ENCODE measurements at places on chromosomes 3 and 15.

DNA sequence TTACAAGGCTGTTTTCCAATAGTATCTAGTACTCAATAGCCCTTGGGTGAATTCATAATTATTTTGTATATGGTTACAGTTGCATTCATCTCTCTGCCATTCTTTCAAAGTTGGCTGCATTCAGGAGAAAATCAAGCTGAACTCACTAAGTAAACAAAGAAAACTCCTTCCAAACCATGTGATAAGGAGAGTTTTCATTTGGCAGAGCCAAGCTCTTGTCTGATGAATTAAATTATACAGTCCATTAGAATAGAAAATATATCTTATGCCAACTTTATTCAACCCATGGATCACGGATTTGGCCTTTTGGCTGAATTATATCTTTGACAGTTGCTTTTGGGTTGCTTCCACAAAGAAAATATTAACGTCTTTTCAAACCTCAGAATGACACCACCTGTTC, 272.3 kb upstream of the ROBO1 start:
- no peak for DNase-seq

DNA sequence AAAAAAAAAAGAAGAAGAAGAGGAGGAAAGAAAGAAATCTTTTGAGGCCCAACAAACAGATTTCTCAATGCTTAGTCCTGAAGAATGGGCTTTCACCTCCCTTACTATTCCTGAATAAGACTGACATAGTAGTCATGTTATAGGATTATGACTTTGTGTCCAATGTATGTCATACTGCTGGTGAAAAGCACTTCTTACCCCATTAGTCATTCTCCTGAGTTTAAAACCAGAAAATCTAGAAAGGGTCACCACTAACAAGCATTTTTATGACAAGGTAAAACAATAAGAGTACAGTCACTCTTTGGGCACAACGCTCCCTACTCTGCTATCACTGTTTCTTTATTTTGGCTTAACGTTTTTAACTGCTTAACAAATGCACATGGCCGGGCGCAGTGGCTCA, 88.2 kb downstream of the IGSF11 start:
- no peak for DNase-seq

GRCh38 chr15:59237924-59238331, 31.3 kb downstream of the LDHAL6B start:
- DNase-seq: no peak

GRCh38 chr15:47553947-47554346, 163.4 kb upstream of the SEMA6D start:
- DNase-seq: no peak

- DNase-seq: peak; percentile 1
Measured at GRCh38 chr3:67947808-67948508, 293.5 kb upstream of the SUCLG2 start.

DNA sequence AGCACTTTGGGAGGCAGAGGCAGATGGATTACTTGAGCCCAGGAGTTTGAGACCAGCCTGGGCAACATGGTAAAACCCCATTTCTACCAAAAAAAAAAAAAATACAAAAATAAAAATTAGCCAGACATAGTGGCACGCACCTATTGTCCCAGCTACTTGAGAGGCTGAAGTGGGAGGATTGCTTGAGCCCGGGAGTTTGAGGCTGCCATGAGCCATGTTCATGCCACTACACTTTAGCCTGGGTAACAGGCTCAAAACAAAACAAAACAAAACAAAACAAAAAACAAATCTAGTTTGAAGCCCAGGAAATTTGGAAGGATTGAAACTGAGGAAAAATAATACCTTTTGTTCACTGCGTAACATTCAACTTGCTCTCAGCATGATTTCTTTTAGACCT, 16.6 kb downstream of the TMOD3 start:
- DNase-seq: no peak

DNA sequence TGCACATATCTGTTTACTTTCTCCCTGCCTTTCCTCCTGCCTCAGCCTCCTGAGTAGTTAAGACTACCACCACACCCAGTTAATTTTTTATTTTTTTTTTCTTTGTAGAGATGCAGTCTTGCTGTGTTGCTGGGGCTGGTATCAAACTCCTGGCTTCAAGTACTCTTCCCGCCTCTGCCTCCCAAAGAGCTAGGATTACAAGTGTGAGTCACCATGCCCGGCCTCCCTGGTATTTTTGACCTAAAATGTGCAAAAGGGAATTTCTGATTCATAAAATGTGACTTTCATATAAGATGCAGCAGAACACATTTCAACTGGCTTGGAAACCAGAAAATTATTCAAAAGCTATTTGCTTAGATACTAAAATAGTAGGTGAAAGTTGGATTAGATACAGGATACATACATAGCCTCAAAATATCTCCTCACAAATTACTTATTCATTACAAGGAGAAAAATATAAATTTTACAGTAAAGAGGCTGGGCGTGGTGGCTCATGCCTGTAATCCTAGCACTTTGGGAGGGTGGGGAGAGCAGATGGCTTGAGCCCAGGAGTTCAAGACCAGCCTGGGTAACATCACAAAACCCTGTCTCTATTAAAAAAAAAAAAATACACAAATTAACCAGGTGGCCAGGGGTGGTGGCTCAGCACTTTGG, 32.0 kb downstream of the MAP4 start:
- no peak for DNase-seq

- DNase-seq: no peak
Measured at GRCh38 chr15:72068856-72069255, 49.1 kb downstream of the MYO9A start.

- no peak for DNase-seq
Measured at GRCh38 chr15:76330080-76330680, 6.4 kb upstream of the ISL2 start.

DNA sequence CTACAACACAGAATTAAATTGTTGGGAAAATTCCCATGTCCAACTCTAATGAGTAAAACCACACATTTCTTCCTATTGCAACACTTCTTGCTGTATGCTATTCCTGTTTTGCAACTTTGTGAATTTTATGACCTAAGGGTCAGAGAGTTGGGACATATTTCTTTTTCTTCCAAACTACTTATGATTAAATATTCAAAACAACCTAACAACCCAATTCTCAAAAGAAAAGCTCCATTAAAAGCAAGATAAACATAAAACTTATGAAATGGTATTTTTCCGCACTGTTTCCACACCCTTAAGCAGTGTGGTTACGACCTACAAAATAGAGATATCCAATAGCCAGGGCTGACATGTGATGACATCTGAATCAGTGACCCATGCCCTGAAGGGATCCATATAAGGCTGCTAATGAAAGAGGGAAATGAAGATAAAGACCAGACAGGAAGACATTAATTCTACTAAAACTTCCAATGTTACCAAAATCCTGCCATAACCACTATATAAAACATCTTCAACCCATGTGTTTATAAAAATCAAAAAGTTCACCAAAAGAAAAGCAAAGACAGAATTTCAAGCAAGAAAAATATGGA, 45.6 kb downstream of the DMXL2 start:
- DNase-seq: no peak

- no peak for DNase-seq
Measured at GRCh38 chr15:57152666-57153539, 223.4 kb upstream of the CGNL1 start.

DNA sequence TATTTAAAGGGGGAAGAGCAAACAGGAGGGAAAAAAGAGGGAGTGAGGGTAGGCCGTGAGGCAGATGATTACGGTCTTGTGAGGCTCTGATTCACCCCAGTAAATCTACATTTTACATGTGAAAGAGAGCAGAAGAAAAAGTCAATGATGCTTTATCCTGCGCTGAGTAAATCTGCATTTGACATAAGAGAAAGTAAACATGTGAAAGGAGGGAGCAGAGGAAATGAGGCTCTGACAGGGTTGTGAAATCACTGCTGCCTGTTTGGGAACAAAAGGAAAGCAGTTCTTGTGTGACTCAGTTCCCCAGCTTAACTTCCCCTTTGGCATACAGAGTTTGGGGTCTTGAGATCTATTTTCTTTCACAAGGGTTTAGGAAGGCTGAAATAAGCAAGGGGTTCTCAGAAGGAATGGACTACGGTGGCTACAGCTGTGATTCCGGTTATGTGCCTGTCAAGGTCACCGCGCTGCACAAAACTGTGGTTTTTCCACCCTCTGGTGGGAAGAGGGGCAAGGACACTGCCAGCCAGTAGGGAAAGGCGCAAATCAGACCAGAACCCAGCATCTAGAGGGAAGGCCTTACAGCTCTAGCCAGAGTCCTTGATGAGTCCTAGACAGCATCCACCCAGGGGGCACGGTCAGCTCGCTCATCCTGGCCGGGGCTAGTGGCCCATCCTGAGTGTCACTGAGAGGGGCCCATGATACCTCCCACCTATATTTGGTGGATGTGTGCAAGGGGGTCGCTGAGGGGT, 18.9 kb upstream of the HCN4 start:
- DNase-seq: no peak

GRCh38 chr3:169998668-169999131, 32.1 kb downstream of the SEC62 start:
- no peak for DNase-seq

DNA sequence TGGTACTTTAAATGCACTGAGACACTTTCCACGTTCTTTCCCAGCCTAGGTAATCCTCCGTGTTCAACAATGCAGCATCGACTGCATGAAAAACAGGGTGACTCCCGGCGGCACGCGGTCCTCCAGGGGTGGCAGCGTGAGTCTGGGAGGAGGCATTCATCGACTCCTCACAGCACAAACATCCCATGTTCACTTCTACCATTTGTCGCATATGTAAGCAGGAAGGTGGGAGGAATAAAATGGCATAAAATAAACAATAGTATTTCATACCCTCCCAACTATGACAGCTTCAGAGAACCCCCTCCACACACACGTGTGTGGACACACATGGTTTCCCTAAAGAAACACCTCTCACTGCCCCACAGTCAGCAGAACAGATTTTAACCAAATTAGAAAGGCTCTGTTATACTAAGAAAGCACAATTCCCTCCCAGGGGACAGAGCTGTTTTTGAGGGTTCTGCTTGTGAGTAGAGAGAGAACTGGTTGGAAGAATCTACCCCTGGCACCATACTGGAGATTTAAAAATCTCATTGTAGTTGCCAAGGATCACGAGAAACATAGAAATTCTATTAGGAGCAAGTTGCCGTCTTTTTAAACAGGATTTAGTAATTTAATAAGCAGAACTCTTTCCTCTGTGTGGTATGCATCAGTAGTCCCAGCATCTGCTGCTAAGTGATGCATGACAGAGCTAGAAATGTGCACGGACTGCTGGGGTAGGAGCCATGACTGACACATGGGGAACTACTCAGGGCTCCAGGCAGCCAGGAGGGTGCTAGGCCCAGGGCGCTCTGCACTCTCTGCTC, 6.0 kb downstream of the FAM43A start:
- DNase-seq: no peak

DNA sequence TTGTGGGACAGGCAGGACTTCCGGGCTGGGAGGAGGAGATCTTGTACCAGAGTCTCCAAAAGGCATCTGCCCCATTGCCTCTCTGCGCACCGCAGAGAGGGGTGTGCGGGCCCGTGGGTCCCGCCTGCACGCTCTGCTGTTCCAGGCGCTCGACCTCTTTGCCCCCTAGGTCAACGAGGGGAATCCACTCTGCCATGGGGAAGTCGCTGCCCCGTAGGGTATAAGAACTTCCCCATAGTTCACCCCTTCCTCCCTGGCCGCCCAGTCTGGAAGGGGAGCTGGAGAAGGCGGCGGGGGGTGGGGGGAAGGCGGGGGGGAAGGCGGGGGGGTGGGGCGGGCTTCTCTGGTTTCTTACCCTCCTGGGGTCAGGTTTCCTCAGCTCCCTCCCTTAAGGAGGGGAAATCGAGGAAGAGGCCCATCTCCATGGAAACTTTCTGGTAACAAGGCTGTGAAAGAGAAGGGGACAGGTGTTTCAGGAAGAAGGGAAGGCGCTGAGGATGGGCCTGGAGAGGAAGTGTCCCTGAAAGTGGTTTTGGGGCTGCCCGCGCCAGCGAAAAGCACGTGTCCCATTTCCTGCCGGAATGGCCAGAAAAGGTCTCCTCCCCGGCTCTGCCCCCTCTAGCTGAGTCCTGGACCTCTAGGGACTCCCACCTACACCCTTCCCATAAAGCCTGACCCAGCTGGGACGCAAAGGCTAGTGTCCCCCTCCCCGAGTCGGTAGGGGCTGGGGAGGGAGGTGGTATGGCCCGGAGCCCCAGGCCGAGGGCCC, 27.5 kb downstream of the NR1I2 start:
- DNase-seq: no peak

DNA sequence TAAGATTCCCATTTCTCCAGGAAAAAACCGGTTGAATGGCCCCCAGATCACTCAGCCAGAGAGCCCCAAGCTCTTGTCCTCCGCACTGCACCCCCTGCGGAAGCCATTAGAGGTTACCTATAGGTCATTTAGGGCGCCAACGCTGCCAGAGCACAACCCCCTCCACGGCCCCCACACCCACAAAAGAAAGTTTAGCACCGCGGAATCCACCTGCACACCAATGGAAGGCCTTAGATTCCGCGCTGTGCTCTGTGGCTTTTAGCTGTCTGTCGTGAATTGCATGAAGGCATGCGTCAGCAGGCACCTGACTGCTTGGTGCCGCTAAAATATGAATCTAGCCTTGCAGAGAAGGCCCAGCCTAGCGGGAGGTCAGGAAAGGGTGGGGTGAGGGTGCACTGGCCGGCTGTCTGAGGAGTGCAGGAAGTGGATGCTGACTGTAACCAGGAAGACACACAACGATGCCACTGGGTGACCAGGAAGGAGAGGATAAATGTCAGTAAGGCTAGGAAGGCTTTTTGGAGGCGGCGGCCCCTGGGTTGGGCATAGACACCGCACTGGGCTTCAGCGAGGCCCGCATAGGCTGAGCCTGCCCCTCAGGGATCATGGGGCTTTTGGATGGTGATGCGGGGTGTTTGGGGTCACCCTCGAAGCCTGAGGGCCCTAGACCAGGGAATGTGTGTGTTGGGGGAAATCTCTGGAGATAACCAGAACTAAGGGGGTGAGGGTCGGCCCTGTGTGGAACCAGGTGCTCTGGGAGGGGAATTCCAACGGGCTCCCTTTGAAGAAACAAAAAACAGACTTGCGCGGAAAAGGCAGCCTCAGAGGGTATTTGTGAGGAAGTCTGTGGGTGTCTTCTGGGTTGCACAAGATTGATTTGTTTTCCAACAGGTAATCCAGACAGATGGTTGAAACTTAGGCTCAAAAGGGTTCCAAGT, 976 bp upstream of the NUP210 start:
- no peak for DNase-seq

- no peak for DNase-seq
Measured at GRCh38 chr3:128379367-128380160, 87.1 kb downstream of the DNAJB8 start.

- DNase-seq: no peak
Measured at GRCh38 chr15:87155771-87156170, 1076.1 kb downstream of the AGBL1 start.

DNA sequence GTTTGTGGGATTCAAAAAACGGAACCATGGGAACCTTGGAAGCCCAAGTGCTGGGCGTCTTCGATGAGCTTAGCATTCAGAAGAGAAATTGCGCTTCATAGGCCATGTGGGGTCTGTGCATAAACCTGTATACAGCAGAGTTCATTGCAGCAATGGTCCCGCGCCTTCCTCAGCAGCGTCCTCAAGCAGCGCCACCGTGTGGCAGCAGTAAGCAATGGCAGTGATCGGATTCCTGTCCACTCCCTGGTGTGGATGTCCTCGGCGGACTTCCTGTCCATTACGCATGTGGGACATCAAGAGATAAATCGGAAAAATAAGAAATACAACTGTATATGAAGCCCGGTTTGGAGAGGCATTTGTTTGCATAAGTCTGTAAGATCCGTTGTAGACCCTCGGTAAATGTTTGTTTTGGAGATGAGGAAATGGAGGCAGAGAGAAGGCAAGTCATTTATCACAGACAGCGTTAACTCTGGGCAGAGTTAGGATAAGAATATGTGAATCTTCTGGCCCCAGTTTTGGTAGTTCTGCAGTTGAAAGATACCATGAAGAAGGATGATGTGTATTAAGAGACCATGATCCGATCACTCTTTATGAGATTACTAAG, 57.7 kb downstream of the CNTN4 start:
- no peak for DNase-seq
